ENCODE measurements at places on chromosomes 2 and 18. TPM values are rescaled to one million over a fixed set of nuclear protein-coding genes. Genes with fewer than 3 reads are reported as not detected.

ASB18 gene
- total RNA-seq = 0.03 TPM

GALNT5 gene
- 2.5 TPM for total RNA-seq

TANC1 gene
- 6.9 TPM for total RNA-seq

ITGA6 gene
- 58.2 TPM for total RNA-seq

MSTN gene
- total RNA-seq = not detected

GNLY gene
- total RNA-seq = not detected

WNT10A gene
- 0.23 TPM for total RNA-seq

MATN3 gene
- total RNA-seq = 11.4 TPM

PDIA6 gene
- total RNA-seq = 359 TPM

ABCG5 gene
- total RNA-seq = not detected

GPR17 gene
- not detected for total RNA-seq

RANBP2 gene
- 27.3 TPM for total RNA-seq

REEP1 gene
- total RNA-seq = 1.1 TPM

Measured in A549 treated with GW870086 at 1 μM for 4 hours (cell line).